ENCODE measurements at places on chromosomes 1 and 21. TPM values are rescaled to one million over a fixed set of nuclear protein-coding genes. Genes with fewer than 3 reads are reported as not detected.

DNA sequence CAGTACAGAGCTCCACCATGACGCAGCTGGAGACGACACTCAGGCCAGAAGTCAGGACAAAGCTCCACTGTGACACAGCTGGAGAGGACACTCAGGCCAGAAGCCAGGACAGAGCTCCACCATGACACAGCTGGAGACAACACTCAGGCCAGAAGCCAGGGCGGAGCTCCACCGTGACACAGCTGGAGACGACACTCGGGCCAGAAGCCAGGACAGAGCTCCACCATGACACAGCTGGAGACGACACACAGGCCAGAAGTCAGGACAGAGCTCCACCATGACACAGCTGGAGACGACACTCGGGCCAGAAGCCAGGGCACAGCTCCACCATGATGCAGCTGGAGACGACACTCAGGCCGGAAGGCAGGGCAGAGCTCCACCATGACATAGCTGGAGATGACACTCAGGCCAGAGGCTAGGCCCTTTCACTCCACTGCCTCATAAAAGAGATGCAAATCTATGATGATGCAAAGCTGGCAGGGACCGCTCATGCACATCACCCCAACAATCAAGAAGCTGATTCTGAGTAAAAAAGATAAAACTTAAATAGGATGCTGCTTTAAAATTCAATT, 13.6 kb upstream of the OR2B11 start:
- DNase-seq = peak; percentile 42

- DNase-seq = peak; percentile 82
Observed at GRCh38 chr1:201737352-201738060, 91.5 kb upstream of the IPO9 start.

DNA sequence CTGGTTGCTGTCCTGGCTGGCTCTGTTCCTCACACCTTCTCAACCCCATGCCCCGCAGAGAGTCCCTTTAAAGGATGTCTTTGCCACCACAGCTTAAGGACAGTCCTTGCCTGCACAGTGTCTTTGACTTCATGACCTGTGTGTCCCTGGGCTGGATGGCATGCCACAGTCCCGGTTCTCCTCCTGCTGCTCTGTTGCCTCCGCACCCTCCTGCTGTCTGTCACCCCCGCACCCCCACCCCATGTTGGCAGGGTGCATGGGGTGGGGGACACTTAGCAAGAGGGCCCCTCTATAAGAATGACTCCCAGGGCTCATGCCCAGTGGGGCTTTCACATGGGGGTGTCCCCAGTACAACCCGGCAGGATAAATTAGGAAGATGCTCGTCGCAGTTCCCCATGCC, 41.6 kb upstream of the PADI1 start:
- no peak for DNase-seq

Gene ZNF683
- not detected for total RNA-seq

GRCh38 chr1:110859062-110859461, 13.9 kb upstream of the CD53 start:
- DNase-seq = no peak

DNA sequence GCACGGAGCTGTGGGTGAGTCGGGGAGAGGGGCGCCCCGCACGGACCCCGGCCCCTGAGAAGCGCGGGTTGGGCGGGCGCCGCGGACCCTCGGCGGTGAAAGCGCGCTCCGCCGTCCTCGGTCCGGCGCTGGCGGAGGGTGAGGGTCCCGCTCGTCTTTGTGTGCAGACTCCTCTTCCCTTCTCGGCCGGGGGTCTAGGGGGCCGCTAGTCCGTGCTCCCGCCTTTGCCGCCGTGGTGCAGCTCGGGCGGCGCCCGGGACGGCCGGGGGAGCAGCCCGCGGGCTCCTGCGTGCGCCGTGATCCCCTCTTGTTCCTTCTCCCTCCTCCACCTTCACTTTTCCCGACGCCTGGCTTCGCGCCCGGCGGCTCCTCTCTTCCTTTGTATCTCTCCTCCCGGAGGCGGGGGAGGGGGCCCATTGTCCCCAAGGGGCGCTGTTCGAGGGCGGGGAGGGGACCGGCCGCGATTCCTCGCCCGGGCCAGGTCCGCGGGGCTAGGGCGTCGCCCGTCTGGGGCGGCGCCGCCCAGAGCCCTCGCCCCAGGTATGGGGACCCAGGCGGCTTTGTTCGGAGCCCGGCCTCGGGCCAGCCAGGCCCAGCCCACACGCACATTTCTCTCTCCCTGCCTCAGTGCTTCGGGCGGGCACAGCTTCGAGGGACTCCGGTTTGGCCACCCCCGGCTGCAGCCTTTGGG, 519 bp downstream of the FNBP1L start:
- DNase-seq = peak; percentile 78

GRCh38 chr21:33687634-33688033, 45.3 kb downstream of the ITSN1 start:
- no peak for DNase-seq

GRCh38 chr1:18723701-18724411, 93.2 kb downstream of the PAX7 start:
- DNase-seq = no peak

Gene SPAG17
- total RNA-seq = not detected

GRCh38 chr1:88791192-88791591, 100.2 kb downstream of the GTF2B start:
- DNase-seq = no peak

GRCh38 chr1:199678771-199679170, 348.7 kb upstream of the NR5A2 start:
- no peak for DNase-seq

Gene TCHH
- not detected for total RNA-seq

DNA sequence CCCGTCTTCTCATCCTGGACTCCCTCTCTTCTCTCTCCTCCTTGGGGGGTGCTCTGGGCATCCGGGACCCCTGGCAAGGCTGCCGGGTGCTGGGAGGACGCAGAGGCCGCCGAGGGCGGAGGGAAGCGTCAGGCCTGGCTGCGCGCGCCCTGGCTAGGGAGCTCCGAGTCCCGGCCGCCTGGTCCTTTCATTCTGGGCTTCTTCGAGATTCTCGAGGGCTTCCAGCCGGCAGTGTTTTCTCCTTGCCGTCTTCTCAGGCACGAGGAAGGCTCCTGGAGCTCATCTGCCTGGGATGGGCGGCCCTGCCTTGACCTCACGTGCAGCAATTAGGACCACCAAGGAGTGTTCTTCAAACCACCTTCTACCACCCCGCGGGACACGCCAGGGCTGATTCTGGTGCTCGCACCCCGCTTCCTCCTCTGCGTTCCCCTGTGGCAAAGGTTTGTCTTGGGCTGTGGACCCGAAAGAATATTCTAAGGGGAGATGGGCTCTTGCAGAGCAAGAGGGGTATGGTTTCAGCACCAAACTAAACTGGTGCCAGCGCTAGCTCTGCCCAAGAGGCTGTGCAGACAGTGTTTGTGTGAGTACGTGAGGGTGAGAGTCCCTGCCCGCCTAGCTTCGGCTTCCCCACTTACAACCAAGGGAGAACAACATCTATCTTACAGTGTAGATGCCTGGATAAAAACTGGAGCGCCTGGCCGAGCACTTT, 36.5 kb downstream of the PIK3CD start:
- DNase-seq = peak; percentile 49

GRCh38 chr1:210587566-210587965, 258.9 kb downstream of the HHAT start:
- no peak for DNase-seq

- no peak for DNase-seq
Observed at GRCh38 chr1:163093579-163093978, 24.4 kb downstream of the RGS4 start.

GRCh38 chr1:35577071-35577998, 4.2 kb downstream of the TFAP2E start:
- peak; percentile 67 for DNase-seq

Gene RIPK4
- 0.08 TPM for total RNA-seq

GRCh38 chr21:38267136-38267755, 10.5 kb downstream of the KCNJ15 start:
- DNase-seq = no peak

- DNase-seq = peak; percentile 45
Observed at GRCh38 chr21:38159355-38159754, 97.4 kb upstream of the KCNJ15 start.

DNA sequence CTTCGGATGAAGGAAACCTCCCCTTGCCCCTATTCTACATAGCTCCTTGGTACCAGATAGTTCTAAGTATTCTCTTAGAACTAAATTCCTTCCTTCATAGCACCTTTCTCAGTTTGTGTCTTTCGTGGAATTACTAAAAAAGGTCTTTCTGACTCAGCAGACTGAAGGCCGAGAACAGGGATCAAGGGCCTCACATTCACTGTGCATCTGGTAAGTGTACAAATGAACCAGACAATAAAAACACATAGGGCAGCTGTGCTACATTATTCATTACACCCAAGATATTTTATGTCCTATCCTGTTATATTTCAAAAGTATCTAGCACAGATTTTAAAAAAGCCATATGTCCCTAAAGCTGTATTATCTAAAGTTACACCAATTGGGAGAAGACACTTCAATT, 62.9 kb upstream of the HP1BP3 start:
- no peak for DNase-seq

DNA sequence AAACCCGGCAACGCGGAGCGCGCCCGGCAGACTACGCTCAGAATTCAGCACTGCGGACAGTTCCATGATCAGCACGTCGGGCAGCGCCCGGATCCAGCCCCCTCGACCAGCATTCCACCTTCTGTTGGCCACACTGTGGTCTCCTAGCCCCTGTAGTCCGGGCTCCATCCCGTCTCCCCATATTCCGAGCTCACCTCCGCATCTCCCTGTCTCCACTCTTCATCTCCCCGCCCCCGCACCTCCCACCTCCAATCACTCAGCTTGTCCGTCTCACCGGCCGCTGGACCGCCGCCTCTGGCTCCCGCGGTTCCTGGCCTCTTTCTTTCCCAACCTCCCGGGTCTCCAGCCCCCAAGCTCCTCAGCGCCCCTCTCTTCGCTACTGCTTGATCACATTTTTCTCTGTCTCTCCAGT, 500 bp downstream of the EPHA10 start:
- peak; percentile 41 for DNase-seq

Gene CYP4B1
- total RNA-seq = 20.4 TPM

DNA sequence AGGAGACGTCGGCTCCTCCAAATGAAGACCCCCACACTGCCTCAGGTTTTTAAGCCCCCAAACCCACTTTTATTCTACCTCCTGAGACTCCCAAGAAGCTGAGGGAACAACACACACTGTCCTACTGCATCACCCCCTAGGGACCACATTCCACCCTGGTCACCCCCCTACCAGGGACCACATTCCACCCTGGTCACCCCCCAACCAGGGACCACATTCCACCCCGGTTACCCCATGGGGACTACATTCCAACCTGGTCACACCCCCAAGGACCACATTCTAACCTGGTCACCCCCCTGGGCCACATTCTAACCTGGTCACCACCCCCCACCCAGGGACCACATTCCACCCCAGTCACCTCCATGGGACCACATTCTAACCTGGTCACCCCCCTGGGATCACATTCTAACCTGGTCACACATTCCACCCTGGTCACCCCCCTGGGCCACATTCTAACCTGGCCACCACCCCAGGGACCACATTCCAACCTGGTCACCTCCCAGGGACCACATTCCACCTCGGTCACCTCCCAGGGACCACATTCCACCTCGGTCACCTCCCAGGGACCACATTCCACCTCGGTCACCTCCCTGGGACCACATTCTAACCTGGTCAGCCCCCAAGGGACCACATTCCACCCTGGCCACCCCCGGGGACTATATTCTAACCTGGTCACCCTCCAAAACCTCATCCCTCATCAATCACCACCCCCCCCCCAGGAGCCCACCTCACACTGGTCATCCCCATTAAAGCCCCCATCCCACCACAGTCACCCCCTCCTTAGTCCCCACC, 587.6 kb downstream of the NPHP4 start:
- DNase-seq = no peak

Gene PCP4
- total RNA-seq = 3.0 TPM

DNA sequence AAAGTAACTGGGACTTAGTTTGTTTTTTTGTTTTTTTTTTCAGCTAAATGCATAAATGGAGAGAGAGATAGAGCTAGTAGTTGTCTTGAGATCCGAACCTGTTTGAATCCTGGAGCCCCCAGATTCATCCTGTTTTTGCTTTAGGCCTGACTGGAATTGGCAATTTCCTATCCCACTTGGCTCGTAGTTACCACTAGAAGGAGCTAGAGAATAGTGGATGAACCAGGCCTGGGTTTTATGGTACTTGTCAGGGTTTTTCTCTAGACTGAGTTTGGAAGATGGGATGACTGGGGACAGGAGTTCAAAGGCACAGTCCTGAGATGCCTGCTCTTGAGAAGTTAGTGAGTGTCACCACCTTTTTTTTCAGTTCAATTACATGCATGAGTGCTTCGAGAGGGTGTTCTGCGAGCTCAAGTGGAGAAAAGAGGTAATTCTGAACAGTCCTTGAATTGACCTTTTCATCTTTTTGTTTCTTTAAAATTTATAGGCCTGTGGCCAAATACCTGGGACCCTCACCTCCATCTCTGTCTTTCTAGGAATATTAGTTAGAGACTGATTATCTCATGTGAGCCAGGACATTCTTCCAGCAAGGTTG, 23.4 kb downstream of the CELF3 start:
- no peak for DNase-seq

Gene PEAR1
- 6.7 TPM for total RNA-seq

All from Right ventricle myocardium superior (tissue), 1 donor.